Activated naive CD4-positive, alpha-beta T cell treated with anti-CD3 and anti-CD28 coated beads, Interleukin-2, amount 50 U/mL, for 72 hours (primary cell): ENCODE measurements at places on chromosomes 5 and 9.

DNA sequence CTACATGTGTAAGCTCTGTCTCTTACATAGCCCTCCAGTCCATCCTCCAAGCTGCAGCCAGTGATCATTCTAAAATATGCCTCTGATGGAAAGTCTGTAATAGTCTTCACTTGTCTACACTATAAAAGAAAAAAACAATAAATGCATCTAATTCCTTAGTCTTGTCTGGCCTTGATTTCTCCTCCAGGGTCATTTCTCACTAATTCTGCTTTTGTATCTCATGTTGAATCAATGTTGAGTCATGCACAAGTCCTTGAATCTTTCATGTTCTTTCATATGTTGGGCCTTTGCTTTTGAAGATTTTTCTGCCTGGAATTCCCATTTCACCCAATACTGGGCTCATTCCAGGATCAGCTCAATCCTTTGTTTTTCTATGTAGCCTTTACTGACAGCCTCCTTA lies 121.1 kb upstream of the TRIM32 start:
- no peak for DNase-seq

DNA sequence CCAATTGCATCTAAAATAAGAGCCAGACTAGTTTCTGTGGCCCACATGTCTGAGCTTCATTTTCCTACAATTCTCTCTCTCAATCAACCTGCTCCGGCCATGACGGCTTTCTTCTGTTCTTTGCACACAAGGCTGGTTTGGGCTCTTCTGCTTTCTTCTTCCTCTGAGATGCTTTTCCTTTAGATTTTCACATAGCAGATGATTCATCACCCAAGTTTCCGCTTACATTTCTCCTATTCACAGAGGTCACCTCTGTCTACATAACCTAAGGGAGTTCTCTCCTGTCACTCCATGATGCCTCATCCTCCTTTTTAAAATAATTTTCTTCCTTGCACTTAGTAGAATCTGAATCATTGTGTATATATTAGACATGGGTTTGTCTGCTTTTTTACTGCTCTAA lies 334.6 kb upstream of the TUSC1 start:
- DNase-seq = no peak

DNA sequence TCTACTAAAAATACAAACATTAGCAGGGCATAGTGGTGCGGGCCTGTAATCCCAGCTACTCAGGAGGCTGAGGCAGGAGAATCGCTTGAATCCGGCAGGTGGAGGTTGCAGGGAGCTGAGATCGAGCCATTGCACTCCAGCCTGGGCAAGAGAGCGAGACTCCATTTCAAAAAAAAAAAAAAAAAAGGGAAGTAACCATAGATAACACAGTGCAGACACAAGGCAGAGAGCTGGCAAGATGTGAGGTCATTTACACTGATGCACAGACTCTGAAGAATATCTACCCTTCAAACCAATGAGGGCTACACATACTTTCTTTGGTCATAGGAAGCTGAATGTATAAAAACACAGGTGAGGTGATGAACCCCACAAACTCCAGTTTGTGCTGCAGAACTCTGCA lies 131.9 kb downstream of the DCP2 start:
- no peak for DNase-seq

GRCh38 chr5:111772456-111773122 lies 15.6 kb upstream of the NREP start:
- DNase-seq = no peak

DNA sequence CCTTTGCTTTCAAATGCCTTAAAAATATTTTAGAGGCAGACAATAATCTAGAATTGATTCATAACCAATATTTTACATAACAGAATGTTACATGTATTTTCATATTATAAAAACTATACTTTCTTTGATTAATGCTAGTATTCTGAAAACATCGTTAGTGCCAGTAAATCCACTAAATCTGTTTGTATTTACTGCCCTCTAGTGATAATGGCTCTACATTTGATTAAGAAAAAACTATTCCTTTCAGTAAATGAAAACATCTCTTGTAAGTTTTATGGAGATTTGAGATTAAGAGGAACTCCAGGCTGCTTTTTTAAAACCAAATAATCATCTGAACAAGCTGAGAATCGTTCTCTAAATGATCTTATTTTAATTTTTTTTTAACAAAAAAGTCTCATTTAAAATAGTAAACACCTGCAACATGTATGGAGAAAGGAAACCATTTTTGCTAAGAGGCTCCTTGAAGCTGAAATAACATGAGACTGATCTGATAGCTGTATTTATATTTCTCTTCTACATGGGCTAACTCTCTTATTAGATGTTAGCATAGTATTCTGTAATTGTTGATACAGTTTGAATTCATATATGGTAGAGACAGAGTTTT lies 424.7 kb downstream of the RAB3C start:
- DNase-seq = no peak

DNA sequence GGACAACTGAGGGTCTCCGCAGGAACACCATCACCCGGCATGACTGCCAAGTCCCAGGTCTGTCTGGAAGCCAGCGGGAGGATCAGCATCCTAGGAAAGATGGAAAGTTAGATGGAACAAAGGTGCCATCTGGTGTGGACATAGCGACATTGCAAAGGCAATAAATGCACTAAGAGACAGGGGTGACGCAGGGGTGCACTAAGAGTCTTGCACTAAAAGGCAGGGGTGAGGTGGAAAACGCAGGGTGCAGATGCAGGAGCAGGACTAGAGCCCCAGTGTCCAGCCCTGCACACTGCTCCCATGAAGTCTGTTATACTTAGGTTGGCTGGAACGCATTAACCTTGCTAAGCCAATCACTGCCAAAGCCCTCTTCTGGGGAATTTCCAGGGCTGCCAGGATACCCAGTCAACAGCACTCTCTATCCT lies 15.5 kb downstream of the ATOX1 start:
- DNase-seq = no peak

- DNase-seq = no peak
Measured at GRCh38 chr9:95024097-95024671, 293.3 kb downstream of the FANCC start.

DNA sequence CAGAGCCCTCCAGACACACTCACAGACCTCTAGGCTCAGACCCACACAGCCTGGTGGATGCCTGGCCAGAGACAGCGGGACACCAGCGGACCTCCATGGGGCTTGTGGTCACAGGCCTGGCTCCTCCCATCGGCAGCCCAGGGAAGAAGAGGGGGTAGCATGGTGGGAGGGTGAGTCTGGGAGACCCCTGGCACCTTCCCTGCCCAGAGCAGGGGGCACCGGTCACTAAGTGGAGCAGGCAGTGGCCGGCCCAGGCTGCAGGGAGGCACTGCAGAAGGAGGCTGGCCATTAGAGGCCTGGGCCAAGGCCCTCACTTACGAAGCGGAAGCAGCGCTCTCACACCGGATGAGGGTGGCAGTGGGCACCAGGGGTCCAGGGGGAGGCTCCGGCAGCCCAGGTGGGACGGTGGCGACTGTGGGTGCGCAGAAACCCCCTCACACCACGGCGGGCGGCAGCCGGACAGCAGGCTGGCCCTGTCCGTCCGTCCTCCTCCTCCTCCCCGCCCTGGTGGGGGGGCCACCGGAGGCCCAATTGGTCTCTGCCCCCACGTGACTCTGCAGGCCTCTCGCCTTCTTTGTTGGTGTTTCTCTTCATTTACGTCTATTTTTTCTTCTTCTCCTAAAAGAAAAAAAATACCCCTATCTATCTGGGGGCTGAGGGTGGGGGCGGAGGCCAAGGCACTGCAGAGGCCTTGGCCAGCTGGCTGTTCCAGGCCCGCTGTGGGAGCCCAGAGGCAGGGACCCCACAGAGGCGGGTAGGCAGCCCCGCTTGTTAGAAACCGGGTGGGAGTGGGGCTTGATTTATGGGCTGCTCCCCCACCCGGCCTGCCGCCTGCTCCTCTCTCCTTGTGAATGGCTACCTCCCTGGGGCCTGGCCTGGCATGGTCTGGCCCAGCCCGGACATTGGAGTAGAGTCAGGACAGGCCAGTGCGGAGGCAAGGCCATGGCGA lies at the start of gene NR5A1:
Gene NR5A1 (minus strand): TSS at position 469 of the 949 bp plus-strand sequence. CDS start 4,004 bp downstream, outside the sequence.
- DNase-seq = no peak

DNA sequence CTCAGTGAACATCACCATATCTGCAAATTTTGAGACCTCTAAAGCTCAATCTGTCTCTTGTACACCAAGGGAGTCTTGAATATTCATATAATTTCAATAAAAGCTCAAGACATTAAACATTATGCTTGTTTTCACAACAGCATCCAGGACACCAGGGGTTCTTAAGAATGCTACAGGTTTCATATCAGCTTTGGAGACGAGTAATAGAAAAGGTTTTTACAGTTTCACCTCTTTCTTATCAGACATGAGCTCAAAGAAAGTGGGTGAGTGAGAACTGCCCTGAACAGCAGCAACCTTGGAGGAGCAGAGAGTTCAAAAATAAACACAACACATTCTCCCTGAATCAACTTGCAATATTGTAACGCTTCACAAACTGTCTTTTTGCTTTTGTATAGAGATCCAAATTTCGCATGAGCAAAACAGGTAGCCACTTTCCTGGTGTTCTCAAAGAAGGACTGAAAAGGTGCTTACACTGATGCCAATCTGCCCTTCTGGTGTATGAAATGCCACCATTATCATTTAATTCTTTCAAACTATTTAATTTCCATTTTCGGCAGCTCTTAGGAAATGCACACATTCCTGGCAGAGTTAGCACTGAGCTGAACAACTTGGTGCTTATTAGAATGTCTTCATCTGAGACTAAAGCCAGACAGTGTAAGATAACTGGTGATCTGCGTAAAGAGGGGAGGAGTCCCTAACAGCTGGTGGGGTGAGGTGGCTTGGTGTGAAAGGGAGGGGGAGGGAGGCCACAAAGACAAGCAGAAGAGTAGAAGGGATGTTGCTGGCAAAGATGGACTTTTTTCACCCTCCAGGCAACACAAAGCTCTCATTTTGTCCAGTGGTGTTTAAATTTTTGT lies 535.3 kb downstream of the PDE4D start:
- no peak for DNase-seq

DNA sequence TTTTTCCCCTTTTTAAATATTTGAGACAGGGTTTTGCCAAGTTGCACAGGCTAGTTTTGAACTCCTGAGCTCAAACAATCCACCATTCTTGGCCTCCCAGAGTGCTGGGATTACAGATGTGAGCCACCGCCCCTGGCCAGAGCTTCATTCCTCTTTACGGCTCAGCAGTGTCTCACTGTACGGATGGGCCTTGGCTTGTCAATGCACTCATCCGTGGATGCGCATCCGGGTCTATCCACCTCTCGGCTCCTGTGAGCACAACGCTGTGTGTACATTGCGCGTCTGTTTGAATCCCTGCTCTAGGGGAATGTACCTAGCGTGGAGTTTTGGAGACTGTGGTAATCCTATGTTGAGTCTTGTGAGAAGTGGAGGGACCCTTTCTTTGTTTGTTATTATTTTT lies 10.9 kb upstream of the EGFL7 start:
- no peak for DNase-seq

- no peak for DNase-seq
Measured at GRCh38 chr5:72608297-72608696, 101.1 kb upstream of the ZNF366 start.

DNA sequence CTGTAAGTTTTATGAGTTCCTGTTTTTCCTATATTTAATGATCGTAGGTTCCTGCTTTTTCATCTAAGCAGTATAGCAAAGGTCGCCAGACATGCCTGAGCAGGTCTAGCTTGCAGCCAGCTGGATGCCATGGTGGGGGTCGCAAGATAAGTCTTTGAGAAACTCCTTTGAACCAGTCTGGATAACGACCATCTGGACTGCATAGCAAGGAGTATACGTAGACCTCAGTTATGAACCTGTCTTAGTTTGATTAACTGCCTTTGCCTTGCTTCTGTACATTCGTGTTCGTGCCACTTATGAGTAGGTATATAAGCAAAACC lies 8.4 kb upstream of the SPATA31E1 start:
- no peak for DNase-seq

- DNase-seq = no peak
Measured at GRCh38 chr9:90773617-90774016, 28.0 kb upstream of the SYK start.

DNA sequence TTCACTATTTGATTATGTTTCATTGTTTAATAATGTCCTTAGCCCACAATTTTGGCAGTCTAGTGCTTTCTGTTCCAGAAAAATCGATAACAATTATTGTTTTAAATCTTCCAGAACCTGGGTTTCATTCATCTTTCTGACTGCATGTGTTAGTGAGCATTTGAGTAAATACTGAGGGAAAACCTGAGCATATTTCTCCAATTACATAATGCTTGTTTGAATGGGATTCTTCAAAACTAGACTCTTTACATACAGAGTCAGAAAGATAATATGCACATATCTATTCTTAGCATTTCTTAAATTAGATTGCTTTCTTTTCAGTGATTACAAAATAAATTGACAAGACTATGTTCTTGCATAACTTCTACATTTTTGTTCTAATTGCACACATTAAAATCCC lies 21.9 kb downstream of the GABRA6 start:
- DNase-seq = no peak

- DNase-seq = no peak
Measured at GRCh38 chr9:97594381-97594921, 38.7 kb downstream of the TSTD2 start.

DNA sequence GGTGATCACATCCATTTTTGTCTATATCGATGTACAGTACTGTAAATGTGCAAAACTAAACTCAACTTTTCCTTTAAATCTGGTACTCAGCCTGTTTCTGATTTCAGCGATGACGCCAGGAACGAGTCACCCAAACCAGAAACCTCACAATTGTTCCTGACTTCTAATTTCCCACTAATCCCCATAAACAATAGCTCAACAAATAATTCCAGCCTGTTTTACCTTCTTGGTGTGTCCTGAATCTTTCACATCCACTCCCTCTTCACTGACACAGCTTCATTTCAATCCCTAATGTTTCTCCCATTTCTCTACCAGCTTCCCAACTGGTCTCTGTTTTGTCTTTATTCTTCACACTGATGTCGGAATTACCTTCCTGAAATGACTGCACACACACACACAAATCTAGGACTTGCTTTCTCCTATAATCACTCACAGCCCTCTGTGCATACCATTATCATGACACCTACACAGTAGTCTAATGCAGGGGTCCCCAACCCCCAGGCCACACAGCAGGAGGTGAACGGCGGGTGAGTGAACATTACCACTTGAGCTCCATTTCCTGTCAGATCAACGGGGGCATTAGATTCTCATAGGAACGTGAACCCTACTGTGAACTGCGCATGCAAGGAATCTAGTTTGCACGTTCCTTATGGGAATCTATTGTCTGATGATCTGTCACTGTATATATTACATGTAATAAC lies 97.8 kb upstream of the SLC30A5 start:
- no peak for DNase-seq

GRCh38 chr9:124820698-124821623 lies 32.3 kb upstream of the WDR38 start:
- DNase-seq = no peak

DNA sequence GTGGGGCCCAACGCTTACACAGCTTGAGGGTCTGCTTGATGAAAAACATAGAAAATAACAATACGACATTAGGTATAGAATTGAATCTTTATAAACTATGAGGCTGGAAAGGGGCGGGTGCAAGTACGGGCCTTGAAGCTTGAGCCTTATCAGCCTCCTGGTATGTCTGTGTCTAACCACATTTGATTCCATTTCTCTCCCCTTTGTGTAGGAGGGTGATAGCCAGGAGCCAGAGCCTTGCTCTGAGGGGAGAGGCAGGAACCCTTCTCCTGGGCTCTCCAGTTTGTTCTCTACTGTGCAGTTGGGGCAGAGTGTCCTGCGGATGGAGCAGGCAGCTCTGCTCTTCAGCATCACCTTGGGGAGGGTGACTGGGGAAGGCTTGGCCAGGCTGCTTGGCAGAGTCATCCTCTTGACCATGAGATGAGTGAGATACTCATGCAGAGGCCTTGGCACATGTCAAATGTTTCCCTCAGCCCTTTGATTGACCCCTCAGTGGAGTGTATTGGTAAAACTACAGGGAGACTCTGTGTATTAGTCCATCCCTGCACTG lies 153.5 kb downstream of the SEMA6A start:
- DNase-seq = no peak
